Dermis blood vessel endothelial cell (primary cell): ENCODE measurements at places on chromosomes 3 and 15. TPM values are rescaled to one million over a fixed set of nuclear protein-coding genes. Genes with fewer than 3 reads are reported as not detected.

The BMF gene
- total RNA-seq, result 9.4 and 18.4 TPM in 2 replicates

The TM4SF4 gene
- total RNA-seq, result not detected in 2 replicates

The CA12 gene
- total RNA-seq, result 0.68 and 0.79 TPM in 2 replicates

The NLGN1 gene
- total RNA-seq, result 1.4 and 2.6 TPM in 2 replicates

The THRB gene
- total RNA-seq, result 0.23 and 0.34 TPM in 2 replicates

The CTXND1 gene
- total RNA-seq, result not detected in 2 replicates

The MNS1 gene
- total RNA-seq, result under 0.01 and 0.74 TPM in 2 replicates

The PARP3 gene
- 9.9 and 17.9 TPM in 2 replicates for total RNA-seq

The IL1RAP gene
- total RNA-seq, result 3.5 and 6.3 TPM in 2 replicates

The RASL12 gene
- not detected in 2 replicates for total RNA-seq

The DPPA4 gene
- total RNA-seq, result not detected in 2 replicates

The PRR23A gene
- not detected in 2 replicates for total RNA-seq

The PLA2G4F gene
- total RNA-seq, result not detected in 2 replicates

The MUC20 gene
- 0.51 TPM in 1 of 2 replicates, not detected in the other for total RNA-seq

The SST gene
- total RNA-seq, result not detected in 2 replicates

The OR5K4 gene
- not detected in 2 replicates for total RNA-seq

The CADPS gene
- total RNA-seq, result not detected in 2 replicates

The ADAMTS9 gene
- total RNA-seq, result 80.3 and 86.0 TPM in 2 replicates

The CDHR4 gene
- not detected in 2 replicates for total RNA-seq

The AADACL2 gene
- not detected in 2 replicates for total RNA-seq

The LOXL1 gene
- 0.68 and 0.70 TPM in 2 replicates for total RNA-seq

The FAM219B gene
- 41.0 and 57.0 TPM in 2 replicates for total RNA-seq

The SLC24A5 gene
- not detected in 2 replicates for total RNA-seq

The CCR1 gene
- total RNA-seq, result not detected in 2 replicates

The DPPA2 gene
- total RNA-seq, result not detected in 2 replicates

The HESX1 gene
- 0.34 and 0.47 TPM in 2 replicates for total RNA-seq

The CCR9 gene
- not detected in 2 replicates for total RNA-seq

The SCAANT1 gene
- total RNA-seq, result not detected in 2 replicates

The FBXO40 gene
- not detected in 2 replicates for total RNA-seq

The ATP13A4 gene
- total RNA-seq, result 0.05 TPM in 1 of 2 replicates, not detected in the other

The LRRC31 gene
- not detected in 2 replicates for total RNA-seq

The HTR3E gene
- not detected in 2 replicates for total RNA-seq

The SCAMP5 gene
- 9.5 and 11.6 TPM in 2 replicates for total RNA-seq

The PLA2G4D gene
- total RNA-seq, result 0.17 TPM in 1 of 2 replicates, not detected in the other

The CPNE9 gene
- not detected in 2 replicates for total RNA-seq

The CFAP20DC gene
- 1.2 and 1.5 TPM in 2 replicates for total RNA-seq

The TICRR gene
- total RNA-seq, result 2.2 and 7.0 TPM in 2 replicates
